ENCODE measurements at places on chromosomes 12 and 14.
A peak's percentile ranks its signal among the peaks of the same experiment; 100 is the strongest.

DNA sequence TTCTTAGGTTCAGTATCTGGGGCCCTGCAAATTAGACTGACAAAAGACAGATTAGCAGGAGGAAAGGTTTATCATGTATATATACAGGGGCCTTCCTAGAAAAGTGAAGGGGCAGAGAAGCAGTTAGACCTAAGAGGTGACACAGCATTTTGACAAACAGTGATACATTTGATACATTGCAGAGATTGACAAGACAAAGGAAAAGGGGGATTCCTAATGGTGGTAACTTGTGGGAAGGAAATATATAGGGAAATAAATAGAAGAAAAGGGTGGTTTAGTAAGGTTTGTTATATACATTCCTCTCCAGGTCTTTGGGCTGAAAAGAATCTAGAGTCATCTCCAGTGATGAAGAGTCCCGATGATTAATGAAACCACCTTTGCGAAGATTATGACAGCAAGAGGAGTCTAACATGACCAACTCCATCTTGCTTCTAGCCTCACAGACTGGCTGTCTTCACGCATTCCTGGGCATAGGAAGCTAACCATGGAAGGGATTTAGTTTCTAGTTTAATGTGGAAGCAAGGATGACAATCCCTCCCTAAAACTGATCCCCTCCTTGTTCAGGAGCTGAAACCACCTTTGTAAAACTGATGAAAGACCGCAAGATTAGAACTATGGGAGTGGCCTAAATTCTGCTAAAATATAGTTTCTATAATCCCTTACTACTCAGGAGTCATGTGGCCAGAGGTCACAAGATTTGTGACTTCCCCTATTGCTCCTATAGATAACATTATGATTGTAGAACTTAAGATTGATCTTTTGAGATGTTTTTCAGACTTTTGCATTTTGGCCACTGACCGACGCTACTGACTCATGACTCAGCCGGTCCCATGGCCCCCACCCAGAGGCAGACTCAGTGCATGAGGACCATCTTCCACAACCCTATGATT, 31.1 kb upstream of the CPM start:
- no peak for DNase-seq

GRCh38 chr12:71804505-71804904, 35.1 kb upstream of the TBC1D15 start:
- DNase-seq = no peak

DNA sequence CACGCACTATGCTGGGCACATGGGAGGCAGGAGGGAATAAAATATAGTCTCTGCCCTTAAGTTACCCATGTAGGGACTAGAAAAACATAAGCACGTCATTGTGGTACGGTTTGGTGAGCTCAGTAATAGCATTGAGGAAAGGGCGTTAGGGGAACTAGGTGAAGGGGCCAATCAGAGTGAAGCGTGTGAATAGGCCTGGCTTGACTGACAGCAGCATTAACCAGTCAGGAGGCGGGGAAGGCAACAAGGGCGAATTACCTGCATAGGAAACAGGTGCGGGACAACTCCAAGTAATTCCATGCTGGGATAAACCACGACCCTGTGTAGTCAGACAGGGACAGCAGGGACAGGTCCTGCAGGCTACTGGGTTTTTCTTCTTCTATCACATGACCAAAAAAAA, 107.7 kb downstream of the UNC79 start:
- DNase-seq = no peak

- peak; percentile 81 for DNase-seq
Measured at GRCh38 chr12:102964872-102965271, 7.4 kb downstream of the ASCL1 start.

DNA sequence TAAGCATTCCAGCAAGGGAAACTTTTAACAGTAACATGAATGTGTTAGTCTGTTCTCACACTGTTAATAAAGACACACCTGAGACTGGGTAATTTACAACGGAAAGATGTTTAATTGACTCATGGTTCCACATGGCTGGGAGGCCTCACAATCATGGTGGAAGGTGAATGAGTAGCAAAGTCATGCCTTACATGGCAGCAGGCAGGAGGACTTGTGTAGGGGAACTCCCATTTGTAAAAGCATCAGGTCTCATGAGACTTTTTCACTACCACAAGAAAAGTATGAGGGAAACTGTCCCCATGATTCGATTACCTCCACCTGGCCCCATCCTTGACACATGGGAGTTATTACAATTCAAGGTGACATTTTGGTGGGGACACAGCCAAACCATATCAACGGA, 168.3 kb downstream of the PAH start:
- DNase-seq = no peak

GRCh38 chr12:7156259-7157197, 26.4 kb downstream of the CLSTN3 start:
- no peak for DNase-seq

- no peak for DNase-seq
Measured at GRCh38 chr12:109771746-109772621, 58.4 kb downstream of the FAM222A start.

GRCh38 chr14:52365071-52365470, 51.0 kb downstream of the PTGER2 start:
- DNase-seq = no peak

DNA sequence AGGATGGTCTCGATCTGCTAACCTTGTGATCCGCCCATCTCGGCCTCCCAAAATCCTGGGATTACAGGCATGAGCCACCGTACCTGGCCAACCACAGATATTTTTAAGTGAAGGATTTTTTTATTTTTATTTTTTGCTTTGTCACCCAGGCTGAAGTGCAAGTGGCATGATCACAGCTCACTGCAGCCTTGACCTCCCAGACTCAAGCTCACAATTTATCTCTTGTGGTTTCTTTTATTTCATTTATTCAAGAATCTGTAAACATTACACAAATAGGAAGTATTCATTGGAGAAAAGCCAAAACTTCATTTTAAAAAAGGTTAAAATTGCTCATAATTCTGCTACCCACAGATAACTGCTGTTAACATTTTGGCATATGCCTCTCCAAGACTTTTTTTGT, 13.3 kb downstream of the MOAP1 start:
- DNase-seq = no peak

- DNase-seq = no peak
Measured at GRCh38 chr14:104439625-104440024, 139.9 kb upstream of the C14orf180 start.

DNA sequence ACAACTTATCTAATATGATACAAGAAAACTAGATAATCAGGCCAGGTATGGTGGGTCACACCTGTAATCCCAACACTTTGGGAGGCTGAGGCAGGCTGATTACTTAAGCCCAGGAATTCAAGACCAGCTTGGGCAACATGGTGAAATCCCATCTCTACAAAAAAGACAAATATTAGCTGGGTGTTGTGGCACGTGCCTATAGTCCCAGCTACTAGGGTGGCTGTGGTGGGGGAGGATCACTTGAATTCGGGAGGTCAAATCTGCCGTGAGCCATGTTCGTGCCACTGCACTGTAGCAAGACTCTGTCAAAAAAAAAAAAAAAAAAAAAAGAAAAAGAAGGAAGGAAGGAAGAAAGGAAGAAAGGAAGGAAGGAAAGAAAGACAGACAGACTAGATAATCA, 27.0 kb downstream of the ZCRB1 start:
- DNase-seq = no peak

GRCh38 chr12:16600525-16600924, 5.4 kb downstream of the LMO3 start:
- no peak for DNase-seq

GRCh38 chr12:10722502-10722904, 620 bp downstream of the YBX3 start:
- peak; percentile 81 for DNase-seq

GRCh38 chr12:5768581-5769196, 176.4 kb downstream of the ANO2 start:
- DNase-seq = no peak

DNA sequence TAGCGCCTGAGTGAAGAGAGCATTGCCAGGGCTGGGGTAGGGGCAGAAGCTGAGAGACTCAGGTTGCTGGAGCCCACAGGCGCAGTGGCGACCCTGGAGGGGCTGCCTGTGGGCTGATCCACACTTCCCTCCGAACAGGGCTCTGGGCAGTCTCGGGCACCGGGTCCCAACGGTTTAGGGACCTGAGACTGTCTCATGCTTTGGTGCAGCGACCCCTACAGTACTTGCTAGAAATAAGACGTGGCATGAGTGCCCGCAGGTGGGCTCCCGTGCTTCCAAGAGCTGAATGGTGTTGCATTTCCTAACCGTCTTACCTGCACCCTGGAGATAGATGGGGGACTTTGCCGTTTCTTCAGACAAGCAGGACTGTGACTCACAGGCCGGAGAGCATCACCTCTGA, 57.4 kb downstream of the AACS start:
- no peak for DNase-seq

DNA sequence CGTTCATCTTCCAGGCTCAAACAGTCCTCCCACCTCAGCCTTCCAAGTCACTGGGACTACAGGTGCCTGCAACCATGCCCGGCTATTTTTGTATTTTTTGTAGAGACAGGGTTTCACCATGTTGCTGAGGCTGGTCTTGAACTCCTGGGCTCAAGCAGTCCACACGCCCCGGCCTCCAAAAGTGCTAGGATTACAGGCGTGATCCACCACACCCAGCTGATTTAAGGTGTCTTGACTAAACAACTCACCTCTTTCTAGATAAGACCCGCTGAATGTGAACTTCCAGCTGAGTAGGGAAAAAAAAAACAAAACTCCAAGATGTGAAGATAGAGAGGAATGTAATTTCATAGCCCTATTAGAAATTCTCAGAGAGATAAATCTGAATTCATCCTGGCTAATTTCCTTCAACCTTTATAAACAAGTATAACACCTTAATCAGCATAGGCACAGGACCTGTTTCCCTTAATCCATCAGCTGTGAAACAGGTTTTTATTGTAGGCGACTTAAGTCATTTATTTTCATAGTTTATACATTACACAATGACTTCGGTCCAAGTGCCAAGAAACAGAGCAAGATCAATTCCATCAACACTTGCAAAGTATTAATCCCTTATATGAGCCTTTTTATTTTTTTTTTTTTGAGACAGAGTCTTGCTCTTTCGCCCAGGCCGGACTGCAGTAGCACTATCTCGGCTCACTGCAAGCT, 51.5 kb downstream of the HCAR2 start:
- no peak for DNase-seq
